ENCODE measurements at places on chromosomes 1 and 21.

GRCh38 chr1:188825471-188825870, 1652.2 kb downstream of the BRINP3 start:
- DNase-seq: no peak

- DNase-seq: no peak
These were observed 39.7 kb downstream of the RNASEL start for GRCh38 chr1:182549346-182549745.

DNA sequence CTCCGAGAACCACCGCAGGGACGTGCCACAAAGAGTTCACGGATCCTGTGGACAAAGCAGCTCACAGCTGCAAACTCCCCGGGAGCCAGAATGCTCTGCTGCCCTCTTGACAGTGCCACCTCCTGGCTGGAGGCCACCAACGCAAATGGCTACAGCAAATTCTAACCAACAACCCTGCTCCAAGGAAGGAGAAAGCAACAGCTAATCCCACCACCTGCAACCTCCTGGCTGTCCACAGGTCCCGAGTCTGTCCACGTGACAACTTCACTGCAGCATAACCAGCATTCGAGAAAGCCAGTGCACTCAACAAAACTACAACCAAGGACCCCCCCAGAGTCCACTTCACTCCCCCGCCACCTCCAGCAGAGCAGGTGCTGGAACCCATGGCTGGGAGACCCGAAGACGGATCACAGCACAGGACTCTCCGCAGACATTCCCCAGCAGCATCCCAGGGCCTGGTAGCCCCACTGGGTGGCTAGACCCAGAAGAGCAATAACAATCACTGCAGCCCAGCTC, 17.3 kb downstream of the POFUT2 start:
- no peak for DNase-seq

- DNase-seq: no peak
These were observed 98.0 kb downstream of the ETS2 start for GRCh38 chr21:38903690-38904139.

DNA sequence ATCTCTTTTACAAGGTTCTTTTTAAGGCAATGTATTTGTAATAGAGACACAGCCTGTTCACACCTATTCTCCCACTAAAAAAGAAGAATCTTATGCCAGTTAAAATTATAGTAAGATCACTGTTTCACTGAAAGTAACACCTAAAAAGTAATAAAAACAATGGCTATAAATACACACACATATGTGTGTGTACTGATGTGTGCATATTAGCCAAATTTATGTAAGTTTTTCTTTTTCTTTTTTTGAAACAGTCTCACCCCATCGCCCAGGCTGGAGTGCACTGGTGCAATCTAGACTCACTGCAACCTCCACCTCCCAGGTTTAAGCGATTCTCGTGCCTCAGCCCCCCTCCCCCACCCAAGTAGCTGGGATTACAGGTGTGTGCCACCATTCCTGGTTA, 56.8 kb upstream of the SLC30A10 start:
- DNase-seq: no peak
